ENCODE measurements at places on chromosomes 2 and 18.

GRCh38 chr18:13216092-13216582 lies 2.4 kb upstream of the LDLRAD4 start:
- no peak overlapping the region for H3K27ac ChIP-seq
- H3K4me3 ChIP-seq, result no peak overlapping the region
- H3K27me3 ChIP-seq, result no peaks in the 10 kb centered on the region
- peaks cover 50% of the 10 kb centered on the region for H3K4me1 ChIP-seq
- H3K36me3 ChIP-seq, result no peaks in the 10 kb centered on the region

GRCh38 chr2:71801969-71802368 lies 345.7 kb downstream of the CYP26B1 start:
- no peaks in the 10 kb centered on the region for H3K27me3 ChIP-seq
- H3K4me1 ChIP-seq, result peaks cover 9% of the 10 kb centered on the region
- DNase-seq, result no peak
- no peaks in the 10 kb centered on the region for H3K36me3 ChIP-seq
- H3K27ac ChIP-seq, result no peak overlapping the region

DNA sequence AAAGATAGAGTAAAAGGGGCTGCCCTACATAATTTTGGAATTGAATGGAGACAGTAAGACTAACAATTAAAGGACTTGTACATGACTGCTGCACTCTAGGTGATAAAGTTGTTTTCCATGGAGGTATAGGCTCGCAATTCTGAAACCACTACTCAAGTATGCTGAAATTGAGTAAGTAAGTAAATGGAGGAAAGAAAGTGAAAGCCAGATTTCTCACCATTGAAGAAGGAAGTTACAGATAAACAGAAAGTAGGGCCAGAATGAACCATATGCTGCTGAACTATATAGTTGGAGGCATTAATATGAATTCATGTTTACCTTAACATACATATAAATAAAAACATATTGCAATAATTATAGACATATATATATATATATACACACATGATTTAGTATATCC lies 225.7 kb upstream of the ST6GAL2 start:
- no peaks in the 10 kb centered on the region for H3K27me3 ChIP-seq
- no peaks in the 10 kb centered on the region for H3K4me1 ChIP-seq
- no peak overlapping the region for H3K4me3 ChIP-seq
- H3K27ac ChIP-seq, result no peak overlapping the region
- DNase-seq, result no peak
- no peaks in the 10 kb centered on the region for H3K36me3 ChIP-seq

GRCh38 chr2:60708630-60709320 lies 47.3 kb upstream of the PAPOLG start:
- H3K36me3 ChIP-seq, result no peaks in the 10 kb centered on the region
- no peak overlapping the region for H3K4me3 ChIP-seq
- no peaks in the 10 kb centered on the region for H3K4me1 ChIP-seq

GRCh38 chr2:60470340-60470739 lies 83.1 kb downstream of the BCL11A start:
- H3K27ac ChIP-seq, result no peak overlapping the region
- H3K36me3 ChIP-seq, result no peaks in the 10 kb centered on the region
- no peaks in the 10 kb centered on the region for H3K27me3 ChIP-seq
- no peaks in the 10 kb centered on the region for H3K4me1 ChIP-seq

- no peaks in the 10 kb centered on the region for H3K27me3 ChIP-seq
- H3K4me1 ChIP-seq, result no peaks in the 10 kb centered on the region
- DNase-seq, result no peak
- no peak overlapping the region for H3K4me3 ChIP-seq
- no peak overlapping the region for H3K27ac ChIP-seq
- no peaks in the 10 kb centered on the region for H3K36me3 ChIP-seq
These were observed 260.5 kb upstream of the THUMPD2 start for GRCh38 chr2:40039549-40039948.

DNA sequence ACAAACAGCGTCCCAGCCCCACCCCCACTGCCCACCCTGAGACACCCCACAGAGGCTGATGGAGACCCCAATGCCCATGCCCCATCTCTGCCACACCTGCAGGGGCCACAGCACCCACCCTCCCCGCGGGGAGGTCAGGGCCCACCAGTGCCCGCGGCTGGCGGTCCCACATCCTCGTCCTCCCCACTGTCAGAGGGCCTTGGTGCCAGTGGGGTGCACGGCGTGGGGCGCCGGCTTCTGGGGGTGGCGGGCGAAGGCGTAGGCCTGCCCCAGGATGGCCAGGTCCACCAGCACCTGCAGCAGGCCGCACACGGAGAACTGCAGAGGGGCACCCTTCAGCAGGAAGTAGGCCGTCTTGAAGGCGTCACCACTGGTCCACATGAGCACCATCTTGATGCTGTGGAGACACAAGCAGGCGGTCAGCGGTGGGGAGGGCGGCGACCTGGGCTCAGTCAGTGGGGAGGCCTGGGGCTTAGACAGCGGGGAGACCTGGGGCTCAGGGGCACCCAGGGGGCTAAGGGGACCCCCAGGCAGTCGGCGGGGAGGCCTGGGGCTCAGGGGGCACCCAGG lies 47.6 kb downstream of the SLC66A2 start:
- no peaks in the 10 kb centered on the region for H3K27me3 ChIP-seq
- peak overlapping the region; percentile 19 for H3K27ac ChIP-seq
- peaks cover 14% of the 10 kb centered on the region for H3K36me3 ChIP-seq

All from esophagus squamous epithelium (tissue), 5 donors.